ENCODE measurements at places on chromosomes 7 and 10.

- no peak for DNase-seq
Measured at GRCh38 chr7:121138262-121138933, 149.9 kb downstream of the CPED1 start.

DNA sequence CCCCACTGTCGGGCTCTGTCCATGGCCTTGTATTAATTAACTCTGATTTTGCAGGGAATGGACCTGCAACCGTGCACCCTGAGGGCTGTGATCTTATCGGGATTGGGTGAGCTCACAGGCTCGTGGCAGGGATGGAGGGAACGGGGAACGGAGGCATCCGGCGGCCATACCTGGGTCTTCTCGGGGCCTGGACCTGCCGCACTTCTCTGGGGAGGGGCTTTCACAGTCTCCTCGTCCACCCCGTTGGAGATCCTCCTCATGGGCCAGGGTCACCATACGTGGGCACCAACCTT, 57.5 kb upstream of the SHH start:
- DNase-seq = no peak

- no peak for DNase-seq
Measured at GRCh38 chr10:107727767-107728317, 563.3 kb upstream of the SORCS1 start.

- DNase-seq = no peak
Measured at GRCh38 chr10:114931072-114931679, 6.8 kb upstream of the TRUB1 start.

GRCh38 chr7:106057204-106057961, 54.7 kb downstream of the SYPL1 start:
- no peak for DNase-seq

GRCh38 chr7:54339073-54339472, 203.1 kb upstream of the VSTM2A start:
- no peak for DNase-seq

- no peak for DNase-seq
Measured at GRCh38 chr7:158576050-158576762, 11.4 kb downstream of the PTPRN2 start.

DNA sequence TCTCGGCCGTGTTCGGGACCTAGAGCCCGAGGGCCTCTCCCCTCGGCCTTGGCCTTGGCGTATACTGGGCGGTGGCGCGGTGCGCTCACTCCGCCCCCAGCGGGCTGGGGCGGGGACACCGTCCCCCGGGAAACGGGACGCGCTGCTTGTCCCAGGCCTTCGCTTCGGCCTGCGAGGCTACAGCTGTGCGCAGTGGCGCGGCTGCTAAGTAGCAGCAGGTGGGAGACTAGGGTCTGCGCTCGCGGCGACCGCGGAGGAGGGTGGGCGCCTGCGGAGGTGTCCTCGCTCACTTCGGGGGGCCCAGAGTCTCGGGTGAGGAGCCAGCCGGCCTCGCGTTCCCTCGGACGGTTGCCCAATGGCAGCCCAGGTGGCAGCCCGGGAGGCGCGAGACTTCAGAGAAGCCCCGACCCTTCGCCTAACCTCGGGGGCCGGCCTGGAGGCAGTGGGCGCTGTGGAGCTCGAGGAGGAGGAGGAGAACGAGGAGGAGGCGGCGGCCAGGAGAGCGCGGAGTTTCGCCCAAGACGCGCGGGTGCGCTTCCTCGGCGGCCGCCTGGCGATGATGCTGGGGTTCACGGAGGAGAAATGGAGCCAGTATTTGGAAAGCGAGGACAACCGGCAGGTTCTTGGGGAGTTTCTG, at the start of gene DNAH11:
Gene DNAH11 (plus strand): TSS at position 149 of the 637 bp plus-strand sequence. CDS start 207 bp downstream, at position 356.
- DNase-seq = peak; percentile 92

DNA sequence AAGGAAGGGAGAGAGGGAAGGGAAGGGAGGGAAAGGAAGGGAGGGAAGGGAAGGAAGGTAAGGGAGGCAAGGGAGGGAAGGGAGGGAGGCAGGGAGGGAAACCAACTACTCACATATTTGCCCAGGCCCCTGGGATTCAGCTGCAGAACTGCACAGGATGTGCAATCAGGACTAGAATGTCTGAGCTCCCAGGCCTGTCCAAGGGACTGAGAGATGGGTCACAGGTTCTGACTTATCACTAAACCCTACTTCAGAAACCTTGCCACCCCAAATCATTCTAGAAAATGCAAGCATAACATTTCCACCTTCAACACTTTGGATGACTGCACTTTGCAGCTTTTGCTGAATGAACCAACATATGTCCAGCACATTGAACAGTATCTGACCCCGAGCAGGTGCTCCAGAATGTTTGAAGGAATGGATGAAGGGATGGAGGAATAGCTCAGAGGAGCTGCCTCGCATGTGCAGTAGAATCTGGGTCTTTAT, 245.3 kb downstream of the KCNMA1 start:
- no peak for DNase-seq

DNA sequence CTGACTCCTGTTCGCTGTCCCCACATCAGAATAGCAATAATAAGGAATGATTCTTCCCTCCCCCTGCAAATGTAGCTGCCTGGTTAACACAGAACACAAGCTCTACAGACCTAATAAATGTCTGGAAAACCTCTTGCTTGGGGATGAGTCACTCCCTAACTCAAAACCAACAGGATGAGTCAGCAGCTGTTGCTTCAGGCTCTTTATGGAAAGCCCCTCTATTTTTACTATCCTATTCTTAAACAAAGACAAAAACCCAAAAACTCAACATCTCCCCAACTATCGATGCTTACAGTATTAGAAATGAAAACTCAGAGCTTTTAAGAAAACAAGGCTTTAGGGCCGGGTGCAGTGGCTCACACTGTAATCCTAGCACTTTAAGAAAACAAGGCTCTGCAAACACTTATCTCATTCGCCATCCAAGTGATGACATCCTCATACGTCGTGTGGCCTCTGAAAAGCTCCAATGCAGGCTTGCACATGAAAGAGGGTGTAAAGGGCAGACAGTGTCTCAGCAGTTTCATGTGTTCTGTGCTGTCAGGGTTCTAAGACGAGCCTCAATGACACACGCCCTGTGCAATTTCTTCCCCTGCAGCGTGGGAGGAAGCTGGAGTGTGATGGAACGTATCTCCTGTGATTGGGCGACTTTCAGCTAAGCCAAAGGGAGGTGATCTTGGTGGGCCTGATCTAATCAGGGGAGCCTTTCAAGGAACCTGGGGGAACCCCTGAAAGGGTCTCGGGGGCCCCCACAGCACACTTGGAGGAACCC, 70.1 kb downstream of the AMZ1 start:
- peak; percentile 50 for DNase-seq

DNA sequence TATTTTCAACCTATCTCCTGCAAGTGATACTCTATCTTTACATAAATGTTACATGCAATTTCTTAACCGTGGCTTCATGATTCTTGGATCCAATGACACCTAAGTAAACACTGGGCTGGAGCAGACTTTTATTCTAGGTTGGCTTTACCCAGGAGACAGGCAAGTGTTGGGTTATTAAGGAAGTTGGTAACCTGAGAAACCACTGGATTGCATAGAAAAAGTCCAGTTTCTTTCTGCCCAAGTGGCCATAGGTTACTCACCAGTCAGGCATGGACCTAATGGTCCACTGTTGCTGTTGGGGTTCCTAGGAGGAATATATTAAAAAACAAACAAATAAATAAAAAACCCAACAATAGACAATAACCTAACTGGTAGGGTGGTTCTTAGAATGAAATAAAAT, 112.8 kb downstream of the SEMA3D start:
- DNase-seq = no peak

DNA sequence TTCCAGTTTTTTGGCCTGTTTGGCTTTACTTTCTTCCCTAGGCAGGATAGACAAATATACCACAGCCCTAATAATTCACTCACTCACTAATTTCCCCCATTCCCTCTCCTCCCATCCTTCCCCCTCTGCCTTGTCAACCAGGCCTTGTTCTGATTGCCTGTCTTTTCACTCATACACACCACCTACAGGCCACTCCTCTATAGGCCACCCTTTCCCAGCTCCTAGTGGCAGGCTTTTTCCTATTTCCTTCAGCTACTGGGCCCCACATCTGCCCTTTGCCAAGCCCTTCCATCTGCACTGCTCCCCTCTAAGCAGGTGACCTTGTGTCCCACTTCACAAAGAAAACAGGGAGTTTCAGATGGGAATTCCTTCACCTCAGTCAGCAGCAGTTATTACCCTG, 59.8 kb upstream of the MSRB2 start:
- peak; percentile 28 for DNase-seq

GRCh38 chr7:106590209-106590816, 70.6 kb downstream of the CCDC71L start:
- no peak for DNase-seq

DNA sequence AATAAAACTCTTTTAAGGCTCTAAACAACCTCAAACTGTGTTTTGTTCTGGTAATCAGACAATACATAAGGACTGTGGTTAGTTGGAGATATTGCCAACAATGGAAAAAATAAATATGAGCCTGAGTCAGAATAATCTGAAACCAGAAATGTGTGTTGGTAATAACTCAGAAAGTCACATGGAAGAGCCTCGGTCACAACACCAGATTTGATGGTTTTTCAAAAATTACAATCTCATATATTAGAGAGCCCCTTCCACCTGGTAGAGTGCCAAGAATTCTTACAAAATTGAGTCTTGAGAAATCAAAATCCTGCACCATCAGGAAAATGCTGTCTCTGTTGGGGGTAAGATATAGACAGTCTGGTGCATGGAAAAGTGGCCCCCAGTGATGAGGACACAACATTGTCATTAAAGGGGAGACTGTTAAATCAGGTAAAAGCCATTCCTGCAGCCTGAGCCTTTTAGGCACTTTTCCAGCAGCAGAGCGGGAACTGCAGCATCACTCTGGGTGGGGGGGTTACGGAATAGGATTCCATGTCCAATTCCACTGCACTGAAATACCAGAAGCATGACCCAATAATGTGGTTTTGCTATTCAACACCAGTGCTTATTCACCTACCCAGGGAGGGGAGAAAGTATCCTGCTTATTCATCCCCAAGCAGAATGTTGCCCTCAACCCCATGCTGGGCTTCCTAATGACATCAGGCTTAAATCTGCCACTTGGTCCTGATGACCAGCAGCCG, 9.5 kb upstream of the ADAM12 start:
- peak; percentile 35 for DNase-seq

GRCh38 chr7:120833546-120833945, 24.4 kb downstream of the TSPAN12 start:
- DNase-seq = no peak

GRCh38 chr10:24723788-24724380, at the start of gene ARHGAP21:
Gene ARHGAP21, minus strand, starts transcription at chr10:24723887. Its CDS starts 1,988 bp downstream, at chr10:24721899.
- DNase-seq = peak; percentile 75

DNA sequence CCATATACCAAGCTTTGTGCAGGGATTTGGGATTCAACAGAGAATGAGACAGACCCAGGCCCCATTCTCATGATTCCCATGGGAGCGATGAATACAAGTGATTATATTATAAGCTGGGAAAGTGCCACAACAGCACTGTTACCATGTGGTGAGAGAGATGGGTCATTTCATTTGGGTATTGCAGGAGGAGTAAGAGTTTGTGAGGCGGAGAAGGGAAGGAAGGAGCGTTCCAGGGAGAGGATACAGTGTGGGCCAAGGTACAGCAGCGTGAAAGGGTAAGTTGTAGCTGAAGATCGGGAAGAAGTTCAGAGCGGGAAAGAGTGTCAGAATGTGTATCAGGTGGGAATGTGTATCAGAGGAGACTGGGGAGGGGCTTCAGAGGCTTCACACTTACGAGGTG, 38.5 kb downstream of the GOLGA7B start:
- DNase-seq = no peak

DNA sequence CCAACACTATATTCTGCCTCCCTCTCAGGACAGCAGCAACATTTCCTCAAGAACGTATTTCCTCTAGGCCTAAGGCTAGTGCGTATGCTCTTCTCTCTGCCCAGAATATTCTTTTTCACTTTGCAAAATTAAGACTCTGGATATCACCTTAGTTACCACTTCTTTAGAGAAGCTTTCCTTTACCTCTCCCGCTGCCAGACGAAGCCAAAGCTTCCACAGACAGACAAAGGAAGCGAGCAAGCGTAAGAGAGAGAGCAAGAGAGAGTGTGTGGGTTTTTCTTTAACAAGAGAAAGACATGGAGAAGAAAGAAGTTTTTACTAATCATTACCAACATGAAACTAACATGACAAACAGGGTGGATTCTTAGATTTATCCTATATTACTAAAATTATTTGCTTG, 64.1 kb downstream of the P4HA1 start:
- DNase-seq = no peak

DNA sequence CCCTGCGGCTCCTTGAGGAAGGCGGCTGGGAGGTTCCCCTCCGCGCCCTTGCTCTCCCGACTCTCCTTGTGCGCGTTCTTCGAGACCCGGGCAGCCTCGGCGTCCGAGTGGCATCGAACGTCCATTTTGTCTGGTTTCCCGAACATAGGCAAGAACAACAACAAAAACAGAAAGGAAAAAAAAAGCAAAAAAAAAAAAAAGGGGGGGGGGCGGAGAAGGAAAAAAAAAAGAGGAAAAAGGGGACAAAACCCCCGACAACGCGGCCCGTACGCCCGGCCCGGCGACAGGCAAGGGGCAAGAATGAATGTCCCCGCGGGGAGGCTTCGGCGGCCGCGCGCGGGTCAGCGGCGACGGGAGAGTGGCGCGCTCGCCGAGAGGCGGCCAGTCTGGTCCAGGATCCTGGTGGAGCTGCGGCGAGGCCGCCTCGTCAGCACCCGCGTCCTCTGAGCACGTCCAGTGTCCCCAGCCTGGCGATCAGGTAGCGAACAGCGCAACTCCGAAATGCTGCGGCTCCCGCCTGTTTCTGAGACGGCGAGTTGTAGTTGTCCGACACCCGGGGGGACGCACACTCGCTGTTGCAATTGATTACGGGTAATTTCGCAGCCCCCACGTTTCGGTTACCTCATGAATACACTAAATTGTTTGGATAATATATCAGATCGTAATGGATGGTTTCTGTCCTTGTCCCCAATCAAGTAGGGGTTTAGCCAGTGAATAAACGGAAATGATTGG, at the start of gene VAX1:
Gene VAX1 (minus strand): TSS at position 360 of the 732 bp plus-strand sequence. CDS start 214 bp downstream, at position 146.
- DNase-seq = peak; percentile 82

Data from H7 (cell line).